ENCODE measurements at places on chromosomes 5 and 9.
A peak's percentile ranks its signal among the peaks of the same experiment; 100 is the strongest.

- no peak for DNase-seq
Observed at GRCh38 chr5:73118391-73118973, 1.9 kb upstream of the TMEM171 start.

- DNase-seq: no peak
Observed at GRCh38 chr5:107969847-107970246, 299.1 kb upstream of the EFNA5 start.

GRCh38 chr5:154712518-154713437, 42.4 kb upstream of the LARP1 start:
- DNase-seq: peak; percentile 42

- no peak for DNase-seq
Observed at GRCh38 chr9:19931098-19931890, 142.5 kb upstream of the SLC24A2 start.

GRCh38 chr5:67652201-67652600, 455.6 kb upstream of the CD180 start:
- no peak for DNase-seq

GRCh38 chr5:177316005-177316404, 4.3 kb upstream of the MXD3 start:
- DNase-seq: no peak

- DNase-seq: no peak
Observed at GRCh38 chr5:92836855-92837755, 743.9 kb downstream of the NR2F1-AS1 start.

GRCh38 chr5:75603371-75603770, 7.9 kb upstream of the ANKDD1B start:
- DNase-seq: no peak

GRCh38 chr5:51846015-51846414, 462.8 kb downstream of the ISL1 start:
- no peak for DNase-seq

- no peak for DNase-seq
Observed at GRCh38 chr5:87277279-87277835, 9.7 kb downstream of the RASA1 start.

- DNase-seq: no peak
Observed at GRCh38 chr5:89916131-89916530, 493.4 kb downstream of the CETN3 start.

- DNase-seq: no peak
Observed at GRCh38 chr9:107222020-107222522, 61.0 kb upstream of the RAD23B start.

- DNase-seq: no peak
Observed at GRCh38 chr5:169395136-169395535, 94.2 kb upstream of the SLIT3 start.

DNA sequence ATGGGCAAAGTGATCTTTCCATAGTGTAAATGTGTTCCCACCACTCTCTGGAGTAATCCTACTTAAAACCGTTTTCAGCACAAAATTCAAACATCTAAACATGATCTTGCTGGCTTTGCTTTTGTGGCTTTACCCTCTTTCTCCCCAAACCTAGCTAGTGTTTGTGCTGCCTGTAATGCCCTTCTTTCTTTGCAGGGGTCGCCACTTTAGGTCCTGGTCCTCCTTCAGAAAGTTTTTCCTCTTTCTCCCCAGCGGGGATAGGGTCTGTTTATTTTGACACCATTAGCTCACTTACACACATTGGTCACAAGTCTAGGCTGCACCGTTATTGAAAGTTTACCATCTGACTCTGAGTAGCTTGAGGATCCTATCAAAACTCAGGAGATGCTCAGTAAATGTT, 736 bp upstream of the HSD17B4 start:
- no peak for DNase-seq

- DNase-seq: peak; percentile 75
Observed at GRCh38 chr9:136225748-136226679, 19.6 kb downstream of the QSOX2 start.

GRCh38 chr5:132663771-132664695, 6.1 kb downstream of the IL13 start:
- DNase-seq: no peak

GRCh38 chr9:74859786-74860185, 27.9 kb downstream of the TRPM6 start:
- DNase-seq: no peak

GRCh38 chr5:38257308-38258041, 884 bp upstream of the EGFLAM start:
- DNase-seq: peak; percentile 96

GRCh38 chr9:88922091-88922490, 69.2 kb upstream of the S1PR3 start:
- DNase-seq: no peak

- DNase-seq: no peak
Observed at GRCh38 chr9:125145425-125145824, 2.1 kb upstream of the SCAI start.

GRCh38 chr9:109017061-109017460, 3.8 kb upstream of the CTNNAL1 start:
- no peak for DNase-seq

GRCh38 chr5:37714756-37715155, 125.1 kb downstream of the GDNF start:
- no peak for DNase-seq

DNA sequence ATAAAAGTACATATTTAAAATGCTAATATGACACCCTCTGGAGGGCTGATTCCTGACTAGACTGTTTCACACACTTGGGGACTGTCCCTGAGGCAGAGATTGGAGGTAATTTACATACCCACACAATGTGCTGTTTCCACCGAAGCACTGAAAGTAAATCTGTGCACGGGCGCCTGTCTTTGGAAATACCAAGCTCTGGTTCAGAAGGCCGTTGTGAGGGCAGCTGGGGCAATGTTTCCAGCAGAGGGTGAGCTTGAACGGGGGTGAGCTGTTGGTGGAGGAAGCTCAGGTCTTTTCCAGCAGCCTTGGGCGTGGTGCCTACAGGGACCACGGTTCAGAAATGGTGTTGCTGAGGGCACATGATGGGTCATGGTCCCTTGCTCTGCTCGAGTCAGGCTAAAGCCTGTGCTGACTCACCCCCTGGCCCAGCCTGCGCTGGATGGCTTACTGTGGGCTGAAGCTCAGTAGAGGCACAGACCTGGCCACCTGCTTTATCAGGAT, 25.8 kb upstream of the HMCN2 start:
- peak; percentile 33 for DNase-seq

- no peak for DNase-seq
Observed at GRCh38 chr5:17076272-17076671, 140.2 kb upstream of the MYO10 start.

DNA sequence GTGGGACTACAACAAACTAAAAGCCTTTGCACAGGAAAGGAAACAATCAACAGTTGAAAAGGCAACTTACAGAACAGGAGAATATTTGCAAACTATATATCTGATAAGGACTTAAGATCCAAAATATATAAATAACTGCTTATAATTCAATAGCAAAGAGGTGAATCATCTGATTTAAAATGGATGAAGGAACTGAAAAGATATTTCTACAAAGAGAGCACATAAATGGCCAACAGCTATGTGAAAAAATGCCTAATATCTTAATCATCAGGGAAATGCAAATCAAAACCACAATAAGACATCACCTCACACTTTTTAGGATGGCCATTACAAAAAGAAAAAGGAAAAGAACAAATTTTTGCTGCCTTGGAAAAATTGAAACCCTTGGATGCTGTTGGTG, 100.4 kb downstream of the LURAP1L start:
- DNase-seq: no peak

GRCh38 chr9:1878811-1879210, 136.3 kb upstream of the SMARCA2 start:
- no peak for DNase-seq

GRCh38 chr9:89659473-89659872, 54.7 kb downstream of the GADD45G start:
- DNase-seq: no peak

DNA sequence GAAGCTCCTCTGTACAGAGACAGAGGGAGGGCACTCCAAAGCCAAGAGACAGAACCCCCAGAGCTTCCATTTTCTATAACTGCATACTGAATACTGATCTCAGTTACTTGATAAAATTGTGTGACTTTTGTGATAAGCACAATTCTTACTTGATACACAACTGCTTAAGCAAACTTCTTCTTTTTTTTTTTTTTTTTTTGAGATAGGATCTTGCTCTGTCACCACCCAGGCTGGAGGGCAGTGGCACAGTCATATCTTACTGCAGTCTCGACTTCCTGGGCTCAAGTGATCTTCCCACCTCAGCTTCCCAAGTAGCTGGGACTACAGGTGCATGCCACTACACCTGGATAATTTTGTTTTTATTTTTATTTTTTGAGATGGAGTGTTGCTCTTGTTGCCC, 252.1 kb upstream of the ZNF608 start:
- DNase-seq: no peak

- DNase-seq: no peak
Observed at GRCh38 chr5:9624196-9624947, 5.8 kb downstream of the TAS2R1 start.

DNA sequence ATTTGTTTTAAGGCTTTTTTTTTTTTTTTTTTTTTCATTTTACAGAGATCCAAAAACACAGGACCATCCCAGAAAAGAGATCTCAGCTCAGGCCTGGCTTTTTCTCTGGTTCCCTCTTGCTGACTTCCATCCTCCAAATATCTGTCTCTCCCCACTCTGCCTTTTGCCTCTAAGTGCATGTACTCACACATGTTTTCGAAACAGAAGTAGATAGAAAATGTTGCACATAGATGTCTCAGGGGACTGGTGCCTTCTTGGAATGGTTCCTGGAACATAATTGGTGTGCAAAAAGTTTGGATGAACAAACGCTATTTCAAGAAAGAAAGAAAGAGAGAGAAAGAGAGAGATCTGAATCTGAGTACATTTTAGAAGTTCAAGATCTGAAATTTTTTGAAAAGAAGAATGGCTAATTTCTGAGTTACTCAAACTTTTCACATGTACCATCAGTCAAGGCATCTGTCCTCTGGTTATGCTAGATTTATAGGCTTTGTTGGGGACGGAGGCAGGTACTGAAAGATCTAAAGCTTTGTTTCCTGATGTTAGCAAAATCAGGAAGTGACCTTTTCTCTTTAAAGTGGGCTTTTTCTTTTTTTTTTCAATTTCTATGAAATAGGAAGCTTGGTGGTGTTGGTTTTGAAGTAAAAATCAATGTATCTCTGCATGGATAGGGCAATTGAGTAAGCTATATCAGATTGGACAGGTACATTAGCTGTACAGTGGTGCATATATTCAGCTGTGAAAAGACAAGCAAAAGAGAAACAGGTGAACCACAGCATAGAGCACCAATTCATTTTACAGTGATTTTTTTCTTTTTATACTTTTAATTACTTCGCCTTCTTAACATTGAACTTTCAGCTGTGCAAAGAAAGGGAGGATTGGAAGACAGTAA, 8.5 kb upstream of the TNFSF8 start:
- DNase-seq: no peak

GRCh38 chr5:33316773-33317172, 124.0 kb upstream of the TARS1 start:
- no peak for DNase-seq

Data from NCI-H82 (cell line).